Thymus (tissue), 14 donors: ENCODE measurements at places on chromosomes 6 and 20.

DNA sequence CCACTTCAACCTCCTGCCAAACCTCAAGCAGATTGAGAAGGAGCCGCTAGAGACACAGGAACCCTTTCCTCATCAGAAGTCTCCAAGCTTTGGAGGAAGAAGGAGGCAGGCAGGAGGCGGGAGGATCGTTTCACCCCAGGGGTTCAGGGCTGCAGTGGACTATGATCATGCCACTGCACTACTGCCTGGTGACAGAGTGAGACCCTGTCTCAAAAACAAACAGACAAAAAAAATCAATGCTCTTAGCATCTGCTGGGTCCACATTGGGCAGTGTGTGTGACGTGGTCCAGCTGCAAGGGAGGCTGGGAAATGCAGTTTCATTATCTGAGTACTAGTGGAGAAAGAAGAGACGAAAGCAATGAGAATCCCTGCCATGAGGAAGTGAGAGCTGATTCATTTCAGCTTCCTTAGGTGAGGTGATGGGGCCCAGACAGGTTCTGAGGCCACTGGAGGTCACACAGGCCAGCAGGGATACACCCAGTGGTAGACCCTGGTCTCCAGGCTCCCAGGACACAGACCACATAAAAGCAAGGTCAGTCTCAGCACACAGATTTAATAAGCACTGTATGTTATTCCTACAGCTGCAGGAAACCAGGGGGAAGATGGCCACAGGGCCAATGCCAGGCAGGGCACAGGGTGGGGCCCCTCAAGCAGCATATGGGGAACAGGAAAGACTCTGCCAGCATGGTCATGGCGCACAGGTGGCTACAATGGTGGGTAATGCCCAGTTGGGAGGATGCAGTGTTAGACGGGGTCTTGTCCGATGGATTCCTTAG lies 4.3 kb downstream of the GFRA4 start:
- H3K4me3 ChIP-seq, result no peak overlapping the region
- peaks cover 63% of the 10 kb centered on the region for H3K27me3 ChIP-seq
- H3K36me3 ChIP-seq, result no peaks in the 10 kb centered on the region
- no peak for DNase-seq
- no peaks in the 10 kb centered on the region for H3K4me1 ChIP-seq
- no peak overlapping the region for H3K27ac ChIP-seq

GRCh38 chr20:35539756-35540212 lies 2.1 kb upstream of the ERGIC3 start:
- peaks cover 3% of the 10 kb centered on the region for H3K36me3 ChIP-seq
- H3K4me1 ChIP-seq, result no peaks in the 10 kb centered on the region
- no peaks in the 10 kb centered on the region for H3K27me3 ChIP-seq
- DNase-seq, result peak; percentile 38
- peak overlapping the region; percentile 18 for H3K27ac ChIP-seq

DNA sequence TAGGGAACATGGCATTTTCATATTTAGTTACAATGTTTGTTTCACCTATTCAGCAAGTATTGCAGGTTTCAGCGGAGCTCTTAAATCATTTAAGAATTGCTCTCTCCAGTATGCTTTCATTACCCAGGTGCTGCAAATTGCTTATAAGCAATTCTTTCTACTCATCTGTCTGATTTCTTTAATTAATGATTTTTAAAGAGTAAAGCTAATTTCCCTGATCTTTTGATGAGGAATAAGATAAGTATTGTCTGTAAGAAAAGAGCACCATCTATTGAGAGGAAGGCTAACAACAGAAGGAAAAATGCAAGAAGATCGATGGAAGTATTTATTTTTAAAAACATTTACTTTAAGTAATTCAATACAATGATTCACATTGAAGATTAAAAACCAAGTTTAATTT lies 2.0 kb downstream of the OPRM1 start:
- H3K27ac ChIP-seq, result no peak overlapping the region
- H3K36me3 ChIP-seq, result no peaks in the 10 kb centered on the region
- no peak overlapping the region for H3K4me3 ChIP-seq
- no peaks in the 10 kb centered on the region for H3K4me1 ChIP-seq

DNA sequence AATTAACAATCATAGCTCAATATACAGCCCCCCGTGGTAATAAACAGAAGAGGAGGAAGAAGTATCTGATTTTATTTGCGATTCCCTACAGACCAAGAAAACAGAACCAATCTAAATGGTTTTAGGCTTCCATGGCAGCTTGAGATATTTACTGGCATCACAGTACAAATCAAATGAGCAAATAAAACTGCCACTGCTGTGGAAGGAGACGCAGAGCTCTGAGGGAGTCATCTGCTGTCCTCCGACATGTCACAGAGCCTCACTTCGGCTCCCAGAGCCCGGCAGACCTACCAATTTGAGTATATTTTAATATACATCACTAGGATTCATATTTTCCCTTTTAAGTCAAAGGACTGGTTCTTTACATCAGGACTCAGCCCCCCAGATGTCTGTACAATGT lies 145.2 kb upstream of the KCNQ5 start:
- H3K4me1 ChIP-seq, result no peaks in the 10 kb centered on the region
- DNase-seq, result no peak
- H3K27ac ChIP-seq, result no peak overlapping the region
- no peaks in the 10 kb centered on the region for H3K27me3 ChIP-seq
- H3K36me3 ChIP-seq, result no peaks in the 10 kb centered on the region

GRCh38 chr20:15191082-15191723 lies 853.8 kb upstream of the FLRT3 start:
- no peak overlapping the region for H3K27ac ChIP-seq
- no peak for DNase-seq
- no peaks in the 10 kb centered on the region for H3K4me1 ChIP-seq
- no peaks in the 10 kb centered on the region for H3K36me3 ChIP-seq
- H3K27me3 ChIP-seq, result no peaks in the 10 kb centered on the region

- H3K4me1 ChIP-seq, result peaks cover 37% of the 10 kb centered on the region
- H3K27ac ChIP-seq, result no peak overlapping the region
- H3K36me3 ChIP-seq, result no peaks in the 10 kb centered on the region
Measured at GRCh38 chr6:128033156-128033555, 132.3 kb upstream of the THEMIS start.

GRCh38 chr6:154247119-154247861 lies 109.3 kb downstream of the IPCEF1 start:
- peaks cover 6% of the 10 kb centered on the region for H3K36me3 ChIP-seq
- H3K27me3 ChIP-seq, result no peaks in the 10 kb centered on the region
- DNase-seq, result no peak
- peaks cover 34% of the 10 kb centered on the region for H3K4me1 ChIP-seq

DNA sequence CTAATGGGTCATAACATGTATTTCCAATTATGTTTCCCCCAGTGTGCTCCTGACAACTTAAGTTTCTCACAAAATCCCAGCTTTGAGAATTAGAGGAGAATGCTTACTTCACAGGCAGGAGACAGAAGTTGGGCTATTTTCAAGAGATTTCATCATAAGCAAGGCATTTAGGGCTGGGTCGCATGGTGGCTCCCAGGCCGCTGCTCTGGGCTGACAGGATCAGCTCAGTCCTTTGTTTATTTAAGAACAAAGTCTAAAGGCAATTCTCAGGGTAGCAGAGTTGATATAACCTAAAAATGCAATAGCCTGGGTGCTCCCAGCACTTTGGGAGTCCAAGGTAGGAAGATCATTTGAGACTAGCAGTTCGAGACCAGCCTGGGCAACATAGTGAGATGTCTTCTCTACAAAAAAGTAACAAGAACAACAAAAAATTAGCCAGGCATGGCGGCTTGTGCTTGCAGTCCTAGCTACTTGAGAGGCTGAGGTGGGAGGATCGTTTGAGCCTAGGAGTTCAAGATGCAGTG lies 10.9 kb downstream of the FOXQ1 start:
- no peak overlapping the region for H3K27ac ChIP-seq
- H3K27me3 ChIP-seq, result peaks cover 3% of the 10 kb centered on the region
- H3K4me3 ChIP-seq, result no peak overlapping the region
- H3K36me3 ChIP-seq, result no peaks in the 10 kb centered on the region
- H3K4me1 ChIP-seq, result no peaks in the 10 kb centered on the region
- no peak for DNase-seq

- H3K4me1 ChIP-seq, result no peaks in the 10 kb centered on the region
- no peaks in the 10 kb centered on the region for H3K27me3 ChIP-seq
- no peak overlapping the region for H3K4me3 ChIP-seq
- H3K36me3 ChIP-seq, result no peaks in the 10 kb centered on the region
Measured at GRCh38 chr20:48846516-48847492, 19.0 kb upstream of the PREX1 start.

DNA sequence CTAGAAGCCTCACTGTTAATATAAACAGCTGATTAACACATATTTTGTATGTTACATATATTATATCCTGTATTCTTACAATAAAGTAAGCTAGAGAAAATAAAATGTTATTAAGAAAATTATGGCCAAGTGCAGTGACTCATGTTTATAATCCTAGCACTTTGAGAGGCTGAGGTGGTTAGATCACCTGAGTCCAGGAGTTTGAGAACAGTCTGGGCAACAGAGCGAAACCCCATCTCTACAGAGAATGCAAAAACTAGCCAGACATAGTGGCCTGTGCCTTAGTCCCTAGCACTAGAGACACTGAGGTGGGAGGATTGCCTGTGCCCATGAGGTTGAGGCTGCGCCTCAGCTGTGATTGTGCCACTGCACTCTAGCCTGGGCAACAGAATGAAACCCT lies 81.9 kb downstream of the NCOA3 start:
- H3K27me3 ChIP-seq, result no peaks in the 10 kb centered on the region
- H3K36me3 ChIP-seq, result no peaks in the 10 kb centered on the region
- H3K4me1 ChIP-seq, result no peaks in the 10 kb centered on the region

DNA sequence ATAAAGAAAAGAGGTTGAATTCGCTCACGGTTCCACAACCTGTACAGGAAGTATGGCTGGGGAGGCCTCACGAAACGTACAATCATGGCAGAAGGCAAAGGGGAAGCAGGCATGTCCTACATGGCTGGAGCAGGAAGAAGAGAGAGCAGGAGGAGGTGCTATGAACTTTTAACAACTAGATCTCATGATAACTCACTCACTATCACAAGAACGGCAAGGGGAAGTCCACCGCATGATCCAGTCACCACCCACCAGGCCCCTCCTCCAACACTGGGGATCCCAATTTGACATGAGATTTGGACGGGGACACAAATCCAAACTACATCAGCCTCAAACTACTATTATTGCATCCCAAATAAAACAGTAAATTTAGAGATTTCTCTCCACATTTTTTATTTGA lies 53.6 kb upstream of the CST7 start:
- no peaks in the 10 kb centered on the region for H3K4me1 ChIP-seq
- no peak for DNase-seq
- H3K27ac ChIP-seq, result no peak overlapping the region
- no peak overlapping the region for H3K4me3 ChIP-seq

GRCh38 chr20:19223640-19224039 lies 11.2 kb downstream of the SLC24A3 start:
- no peaks in the 10 kb centered on the region for H3K4me1 ChIP-seq
- H3K36me3 ChIP-seq, result no peaks in the 10 kb centered on the region
- DNase-seq, result no peak
- no peak overlapping the region for H3K27ac ChIP-seq
- no peaks in the 10 kb centered on the region for H3K27me3 ChIP-seq

DNA sequence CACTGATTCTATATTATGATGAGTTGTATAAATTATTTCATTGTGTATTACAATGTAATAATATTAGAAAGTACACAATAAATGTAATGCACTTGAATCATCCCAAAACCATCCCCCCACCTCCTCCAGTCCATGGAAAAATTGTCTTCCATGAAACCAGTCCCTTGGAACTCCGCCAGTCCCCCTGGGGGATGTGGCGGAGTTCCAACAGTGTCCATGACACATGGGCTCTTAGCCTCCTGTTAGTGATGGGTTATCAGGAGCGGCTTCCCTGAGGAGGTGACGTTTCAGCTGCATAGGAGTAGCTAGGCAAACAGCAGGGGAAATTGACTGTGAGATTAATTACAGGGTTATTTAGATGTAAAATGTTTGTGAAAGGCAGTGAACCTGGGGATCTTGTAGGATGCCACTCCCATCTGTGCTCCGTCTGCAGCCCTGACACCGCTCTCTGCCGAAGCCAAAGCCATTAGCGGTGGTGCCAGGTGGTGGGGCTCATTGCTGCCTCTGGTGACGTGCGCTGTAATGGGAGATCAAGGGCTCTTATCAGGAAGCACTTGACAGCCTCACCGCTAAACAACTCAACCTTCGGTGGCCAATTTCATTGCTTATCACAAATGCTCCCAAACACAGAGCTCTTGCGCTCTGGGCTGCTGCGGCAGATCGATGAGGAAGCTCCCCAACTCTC lies 81.6 kb upstream of the MC3R start:
- H3K4me1 ChIP-seq, result no peaks in the 10 kb centered on the region
- no peaks in the 10 kb centered on the region for H3K27me3 ChIP-seq
- H3K36me3 ChIP-seq, result no peaks in the 10 kb centered on the region
- no peak for DNase-seq
- H3K4me3 ChIP-seq, result no peak overlapping the region
- no peak overlapping the region for H3K27ac ChIP-seq

DNA sequence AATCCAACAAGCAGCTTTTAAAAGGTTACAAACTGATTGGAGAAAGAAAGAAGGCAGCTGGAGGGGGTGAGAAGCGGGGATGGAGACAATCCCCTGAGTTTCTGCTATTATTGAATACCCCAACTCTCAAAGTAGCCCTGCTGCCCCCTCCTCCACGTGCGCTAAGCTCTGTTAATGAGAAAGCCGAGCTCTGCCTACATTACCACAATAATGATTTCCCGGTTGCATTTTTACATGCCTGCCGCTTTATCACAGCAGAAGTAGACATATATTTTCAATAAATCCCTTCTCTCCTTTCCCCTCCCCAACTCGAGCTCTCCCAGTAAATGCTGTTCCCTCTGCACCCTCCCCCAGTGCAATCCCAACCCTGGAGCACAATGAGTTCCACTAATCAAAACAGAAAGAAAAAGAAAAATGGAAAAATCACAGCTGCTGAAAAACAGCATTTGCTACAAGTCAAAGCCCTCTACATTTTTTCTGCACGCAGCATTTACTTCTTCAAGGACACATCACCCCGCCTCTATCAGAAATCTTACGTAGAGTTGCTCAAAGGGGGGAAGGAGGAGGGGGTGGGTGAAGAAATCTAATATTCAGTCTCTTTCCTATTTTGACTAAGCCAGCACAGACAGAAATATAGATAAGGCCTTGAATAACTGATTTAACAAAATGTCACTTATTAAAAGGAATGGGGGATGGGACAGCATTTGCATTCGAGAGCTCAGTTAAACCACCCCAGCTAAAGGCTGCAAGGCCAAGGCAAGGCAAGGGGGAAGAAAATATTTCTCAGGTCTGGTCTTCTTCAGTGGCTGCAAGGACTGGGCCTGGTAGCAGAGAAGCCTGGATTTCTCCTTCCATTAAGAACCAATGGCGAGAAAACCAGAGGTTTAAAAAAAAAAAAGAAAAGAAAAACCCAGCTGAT lies 10.7 kb downstream of the TRERF1 start:
- no peaks in the 10 kb centered on the region for H3K27me3 ChIP-seq
- no peak overlapping the region for H3K27ac ChIP-seq
- no peak for DNase-seq
- peaks cover 8% of the 10 kb centered on the region for H3K36me3 ChIP-seq
- H3K4me3 ChIP-seq, result no peak overlapping the region
